Dermis microvascular lymphatic vessel endothelial cell (primary cell): ENCODE measurements at places on chromosomes 5 and 9. TPM values are rescaled to one million over a fixed set of nuclear protein-coding genes. Genes with fewer than 3 reads are reported as not detected.
A peak's percentile ranks its signal among the peaks of the same experiment; 100 is the strongest.

DNA sequence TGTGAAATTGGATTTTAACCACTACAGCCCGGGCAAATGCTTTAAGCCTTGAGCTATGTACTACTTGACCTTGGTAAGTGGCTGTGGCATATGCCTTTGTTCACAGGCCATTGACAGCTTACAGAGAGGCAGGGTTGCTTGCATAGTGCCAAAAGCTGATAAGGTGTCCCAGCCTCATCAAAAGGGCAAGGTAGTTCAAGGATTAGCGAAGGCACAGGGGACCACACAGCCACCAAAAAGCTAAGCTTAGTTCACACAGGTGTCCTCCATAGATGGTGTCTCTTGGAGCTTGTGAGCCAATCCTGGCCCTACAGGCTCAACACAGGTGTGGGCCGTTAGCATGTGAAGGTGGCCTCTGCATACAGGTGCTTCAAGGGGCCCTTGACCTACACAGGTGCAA, 86.8 kb downstream of the ZNF622 start:
- no peak for DNase-seq

- DNase-seq: peak; percentile 66
Measured at GRCh38 chr5:53472720-53473510, 7.5 kb upstream of the FST start.

GRCh38 chr5:75460942-75461610, 50.4 kb downstream of the CERT1 start:
- DNase-seq: no peak

GRCh38 chr5:53479590-53480415, 626 bp upstream of the FST start:
- peak; percentile 46 for DNase-seq

DNA sequence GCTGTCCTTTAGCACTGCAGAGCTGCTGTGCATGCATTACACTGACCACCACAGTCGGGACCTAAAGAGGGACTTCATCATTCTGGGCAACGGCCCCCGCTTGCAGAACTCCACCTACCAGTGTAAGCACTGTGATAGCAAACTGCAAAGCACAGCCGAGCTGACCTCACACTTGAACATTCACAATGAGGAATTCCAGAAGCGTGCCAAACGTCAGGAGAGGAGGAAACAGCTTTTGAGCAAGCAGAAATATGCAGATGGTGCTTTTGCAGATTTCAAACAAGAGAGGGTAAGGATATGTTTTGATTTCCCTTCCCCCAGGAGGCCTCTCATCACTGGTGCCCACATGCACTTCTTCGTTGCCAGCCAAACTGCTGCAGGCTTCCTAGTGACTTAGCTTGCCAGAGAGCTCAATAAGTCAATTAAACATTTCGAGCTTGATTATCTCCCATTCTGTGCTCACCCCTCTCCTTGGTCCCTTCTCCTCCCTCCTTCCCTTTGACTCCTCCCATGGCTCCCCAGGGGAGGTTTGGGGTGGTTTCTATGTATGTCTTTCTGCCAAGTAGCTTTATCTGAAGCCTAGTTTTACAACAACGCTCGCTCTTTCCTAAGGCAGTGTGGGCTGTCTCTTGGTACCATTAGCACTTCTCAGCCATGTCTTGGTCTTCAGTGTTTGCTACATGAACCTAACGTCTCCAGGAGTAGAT, 66.7 kb downstream of the ZNF462 start:
- DNase-seq: peak; percentile 68

GRCh38 chr5:68730220-68730978, 363.4 kb upstream of the SLC30A5 start:
- no peak for DNase-seq

GRCh38 chr5:126184474-126184873, 238.7 kb upstream of the GRAMD2B start:
- DNase-seq: no peak

- no peak for DNase-seq
Measured at GRCh38 chr9:134946663-134947062, 29.0 kb upstream of the FCN1 start.

DNA sequence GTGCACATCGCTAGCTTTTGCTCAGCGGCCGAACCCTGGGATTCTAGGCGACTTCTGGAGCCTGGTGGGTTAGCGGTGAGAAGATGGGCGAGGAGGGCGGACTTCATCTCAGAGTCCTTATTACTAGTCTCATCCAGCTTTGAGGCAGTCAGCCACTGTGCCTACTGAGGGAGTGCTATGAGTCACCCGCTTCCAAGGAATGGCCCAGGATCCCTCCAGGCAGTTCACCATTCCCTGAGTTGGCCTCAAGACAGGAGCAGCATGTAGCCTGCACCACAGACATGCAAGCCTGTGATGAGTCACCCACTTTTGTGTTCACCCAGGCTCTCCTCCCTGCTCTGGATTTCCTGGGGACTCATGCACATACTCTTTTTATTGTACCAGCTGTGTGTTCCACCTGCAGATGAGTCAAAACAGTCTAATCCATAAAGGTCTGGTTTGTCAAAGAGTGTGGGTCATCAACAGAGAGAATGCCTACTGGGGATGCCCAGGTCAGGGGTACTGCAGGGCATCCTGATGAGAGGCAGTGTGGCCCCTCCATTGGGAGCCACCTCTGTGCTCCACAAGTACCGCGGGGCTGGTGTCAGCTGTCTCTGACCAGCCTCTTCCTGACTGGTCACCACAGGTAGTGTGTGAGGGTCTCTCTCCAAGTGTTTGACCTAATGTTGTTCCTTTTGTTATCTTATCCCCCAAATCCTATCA, 20.2 kb downstream of the SLC22A5 start:
- peak; percentile 83 for DNase-seq

- DNase-seq: no peak
Measured at GRCh38 chr5:55997742-55998351, 3.1 kb upstream of the IL6ST start.

GRCh38 chr9:125883565-125884217, 136.5 kb downstream of the PBX3 start:
- no peak for DNase-seq

GRCh38 chr5:75756211-75756610, 39.0 kb upstream of the POC5 start:
- no peak for DNase-seq

DNA sequence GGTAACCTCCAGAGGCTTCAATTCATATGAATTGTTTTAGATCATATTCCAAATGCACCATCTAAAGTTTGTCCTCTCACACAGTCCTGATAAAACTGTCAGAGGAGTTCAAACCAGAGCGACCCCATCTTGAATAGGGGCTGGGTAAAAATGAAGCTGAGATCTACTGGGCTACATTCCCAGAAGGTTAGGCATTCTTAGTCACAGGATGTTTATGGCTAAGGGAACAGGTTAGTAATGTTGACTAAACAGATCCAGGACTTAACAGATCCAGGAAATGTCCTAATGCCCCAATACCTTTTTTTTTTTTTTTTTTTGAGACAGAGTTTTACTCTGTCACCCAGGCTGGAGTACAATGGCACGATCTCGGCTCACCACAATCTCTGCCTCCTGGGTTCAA, 192.6 kb upstream of the PRDM9 start:
- DNase-seq: no peak

- DNase-seq: no peak
Measured at GRCh38 chr5:152864991-152865390, 459.9 kb upstream of the NMUR2 start.

- DNase-seq: no peak
Measured at GRCh38 chr9:86389628-86390027, 35.4 kb upstream of the TUT7 start.

GRCh38 chr5:113218200-113218599, 216.6 kb downstream of the TSSK1B start:
- no peak for DNase-seq

DNA sequence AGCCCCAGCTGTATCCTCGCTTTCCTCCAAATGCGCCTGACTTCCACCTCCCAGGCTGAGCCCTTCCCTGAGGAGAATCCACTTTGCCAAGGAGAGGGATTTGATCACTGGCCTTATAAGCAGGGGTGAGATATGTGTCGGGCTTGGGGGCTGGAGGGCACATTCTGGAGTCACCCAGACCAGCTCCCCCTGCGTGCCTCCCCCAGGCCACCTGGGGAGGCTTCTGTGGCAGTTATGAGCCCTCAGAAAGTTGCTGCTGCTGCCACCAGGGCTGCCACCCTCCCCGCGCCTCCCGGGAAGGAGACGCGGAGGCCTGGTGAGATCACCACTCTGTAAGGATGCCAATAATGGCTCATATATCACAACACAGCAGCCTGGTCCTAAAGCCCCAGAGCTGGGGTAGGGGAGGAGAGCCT, 211.5 kb downstream of the PAPPA start:
- no peak for DNase-seq

DNA sequence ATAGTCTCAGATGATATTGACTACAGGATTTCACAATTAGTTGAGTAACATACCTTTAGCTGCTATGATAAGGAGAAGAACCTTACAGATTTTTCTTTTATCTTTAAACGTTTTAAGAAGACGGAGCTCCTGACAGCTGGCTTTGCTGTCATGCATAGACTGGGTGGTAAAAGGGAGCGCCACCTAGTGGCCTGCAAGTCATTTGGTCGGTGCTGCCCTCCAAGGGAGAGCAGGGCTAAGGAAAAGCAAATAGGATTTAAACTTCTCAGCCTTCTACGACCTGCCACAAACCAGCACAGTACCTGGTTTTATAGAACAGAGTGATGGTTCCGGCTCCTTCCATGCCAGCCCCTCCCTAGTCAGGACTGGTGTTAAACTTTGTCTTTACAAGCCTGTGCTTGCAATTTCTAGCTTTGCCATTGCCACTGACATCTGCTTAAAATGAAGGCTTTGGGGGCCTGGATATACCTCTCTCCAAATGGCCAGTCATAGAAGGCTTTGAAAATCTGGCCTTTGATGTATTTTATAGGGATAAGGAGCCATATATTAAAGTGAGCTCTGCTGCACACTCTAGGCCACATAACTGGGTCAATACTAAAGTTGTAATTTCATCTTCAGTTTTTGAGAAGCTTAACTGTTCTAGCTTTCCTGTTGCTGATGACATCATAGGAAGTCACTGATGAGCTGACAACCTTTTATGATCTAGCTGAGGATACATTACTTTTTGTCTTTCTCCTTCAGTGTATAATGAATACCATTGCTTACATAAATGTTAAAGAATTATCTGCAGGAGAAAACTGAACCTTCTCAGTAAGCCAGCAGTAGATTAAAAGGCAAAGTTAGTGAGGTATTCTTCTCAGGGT, 31.1 kb upstream of the ADAMTSL1 start:
- DNase-seq: peak; percentile 88

GRCh38 chr5:154721481-154722058, 33.6 kb upstream of the LARP1 start:
- DNase-seq: no peak

DNA sequence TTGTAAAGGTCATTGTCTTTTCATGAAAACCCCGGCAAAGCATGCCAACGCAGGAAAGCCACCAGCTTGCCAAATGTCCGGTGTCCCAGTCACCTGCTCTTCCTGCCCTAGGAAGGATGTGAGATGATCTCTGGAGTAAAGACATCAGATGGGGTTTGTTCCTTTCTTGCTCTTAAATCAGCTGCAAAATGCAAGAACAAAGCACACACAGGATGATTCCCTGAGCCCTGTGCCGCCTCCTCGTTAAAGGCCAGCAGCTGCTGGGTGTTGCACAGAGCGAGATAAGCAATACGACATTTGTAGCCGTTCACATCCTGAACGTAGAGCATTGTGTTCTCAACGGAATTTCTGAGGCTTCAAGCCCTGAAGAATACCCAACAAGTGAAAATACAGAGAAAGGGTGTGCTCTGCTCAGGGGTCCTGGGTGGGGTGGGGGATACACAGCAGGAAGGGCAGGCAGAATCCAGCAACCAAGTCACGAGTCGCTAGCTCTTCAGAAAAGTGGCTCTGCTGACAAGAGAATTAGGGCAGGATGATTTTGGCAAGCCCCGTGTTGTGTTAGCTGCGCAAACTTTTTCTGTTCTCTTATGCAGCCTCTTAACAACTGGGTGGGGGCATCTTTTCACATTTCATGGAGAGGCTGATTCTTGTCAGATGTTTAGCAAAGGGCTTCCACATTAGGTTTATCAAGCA, 229.2 kb upstream of the MAP3K1 start:
- DNase-seq: peak; percentile 72

- no peak for DNase-seq
Measured at GRCh38 chr9:14331120-14331519, 17.2 kb upstream of the NFIB start.

GRCh38 chr5:57887851-57888621, 405.4 kb upstream of the ACTBL2 start:
- peak; percentile 53 for DNase-seq

DNA sequence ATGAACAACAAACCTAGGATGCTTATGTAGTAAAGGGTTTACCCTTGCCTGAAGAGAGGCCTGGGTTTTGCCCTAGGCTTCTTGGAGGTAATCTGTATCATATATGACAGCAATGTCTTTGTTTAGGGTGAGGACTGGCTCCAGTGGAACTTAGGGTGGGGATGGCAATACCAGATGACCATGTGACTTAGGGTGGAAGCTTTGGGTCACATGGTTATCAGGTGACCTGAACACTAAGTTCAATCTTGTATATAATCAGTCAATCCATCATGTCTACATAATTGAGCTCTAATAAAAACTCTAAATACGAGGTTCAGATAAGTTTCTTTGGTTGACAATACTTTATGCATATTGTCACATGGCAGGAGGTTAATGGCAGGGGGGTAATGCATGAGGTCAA, 10.6 kb upstream of the PPP2R2B start:
- DNase-seq: no peak

GRCh38 chr5:150540615-150541396, 32.9 kb downstream of the NDST1 start:
- peak; percentile 92 for DNase-seq

- peak; percentile 53 for DNase-seq
Measured at GRCh38 chr9:131436376-131436775, 42.5 kb downstream of the PRRC2B start.

DNA sequence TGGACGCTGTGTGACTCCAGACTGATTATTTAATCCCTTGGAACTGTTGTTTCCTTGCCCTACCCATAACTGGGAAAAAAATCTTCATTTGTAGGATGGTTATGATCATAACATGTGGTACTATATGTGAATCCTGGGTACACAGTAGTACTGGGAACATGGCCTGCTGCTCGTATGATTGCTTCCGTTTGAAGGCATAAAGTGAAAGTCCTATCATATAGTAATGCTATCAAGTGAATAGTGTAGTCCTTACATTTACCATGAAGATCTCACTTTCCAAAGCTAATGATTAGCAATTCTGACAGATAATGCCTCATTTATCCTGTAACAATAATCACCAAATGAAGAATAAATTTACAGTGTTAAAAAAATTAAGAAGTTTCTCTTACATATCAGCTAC, 53.2 kb downstream of the MEF2C start:
- no peak for DNase-seq

GRCh38 chr5:108312258-108312657, 69.6 kb downstream of the FBXL17 start:
- DNase-seq: no peak

The F2RL2 gene
- total RNA-seq: 0.13 and 0.25 TPM in 2 replicates

The DDX4 gene
- not detected in 2 replicates for total RNA-seq

The CARTPT gene
- not detected in 2 replicates for total RNA-seq

The LIX1 gene
- not detected in 2 replicates for total RNA-seq

The FOXB2 gene
- not detected in 2 replicates for total RNA-seq

The ESM1 gene
- 69.5 and 73.0 TPM in 2 replicates for total RNA-seq

The MCIDAS gene
- not detected in 2 replicates for total RNA-seq

The IL7R gene
- 0.25 and 0.51 TPM in 2 replicates for total RNA-seq

The FAM163B gene
- not detected in 2 replicates for total RNA-seq

The AIF1L gene
- total RNA-seq: 1.6 and 2.4 TPM in 2 replicates

The TAS2R1 gene
- total RNA-seq: not detected in 2 replicates

The UNC13B gene
- total RNA-seq: 15.5 and 18.2 TPM in 2 replicates

The TSLP gene
- under 0.01 TPM in 2 replicates for total RNA-seq

The RGS7BP gene
- total RNA-seq: 0.13 TPM in 2 replicates

The PKD2L2 gene
- total RNA-seq: not detected in 2 replicates

The OTP gene
- total RNA-seq: not detected in 2 replicates
